ENCODE measurements at places on chromosomes 5 and 9.

- no peak for DNase-seq
Measured at GRCh38 chr9:69307446-69308205, 17.4 kb upstream of the ENTREP1 start.

- DNase-seq, result no peak
Measured at GRCh38 chr5:52842111-52842510, 54.4 kb downstream of the ITGA1 start.

- DNase-seq, result no peak
Measured at GRCh38 chr5:121667292-121667691, 184.4 kb upstream of the FTMT start.

GRCh38 chr9:136171009-136171800 is 33.7 kb downstream of the LHX3 start:
- DNase-seq, result no peak

- DNase-seq, result no peak
Measured at GRCh38 chr5:29498412-29498811, 1695.1 kb upstream of the CDH6 start.

GRCh38 chr5:55308254-55308836 is 556 bp downstream of the MTREX start:
- DNase-seq, result no peak

DNA sequence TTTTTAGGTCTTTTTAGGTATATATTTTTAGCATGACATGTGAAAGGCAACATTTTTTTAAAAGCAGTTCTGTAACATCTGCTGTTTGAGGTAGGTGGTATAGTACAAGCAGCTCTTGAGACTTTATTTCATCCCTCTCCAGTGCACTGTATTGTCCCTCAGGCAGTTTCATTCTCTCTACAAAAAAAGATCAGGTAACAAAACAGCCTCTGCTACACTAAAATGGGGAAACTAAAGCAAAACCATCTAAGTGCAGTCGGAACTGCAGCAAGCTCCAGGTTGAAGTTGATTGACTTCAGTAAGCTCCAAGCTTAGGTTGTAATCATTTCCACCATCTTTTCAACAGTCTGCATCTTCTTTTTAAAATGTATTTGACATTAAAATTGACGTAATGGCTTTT is 195.6 kb downstream of the DEPDC1B start:
- no peak for DNase-seq

Measured in activated CD4-positive, alpha-beta T cell treated with anti-CD3 and anti-CD28 coated beads for 4 hours (primary cell).